ENCODE measurements at places on chromosomes 12 and 14. TPM values are rescaled to one million over a fixed set of nuclear protein-coding genes. Genes with fewer than 3 reads are reported as not detected.

Gene BICDL1
- total RNA-seq = 7.0 TPM

- no peak for DNase-seq
Measured at GRCh38 chr14:92122761-92123160, 992 bp downstream of the CPSF2 start.

Gene ACRBP
- not detected for total RNA-seq

Gene TAS2R13
- total RNA-seq = 0.29 TPM

DNA sequence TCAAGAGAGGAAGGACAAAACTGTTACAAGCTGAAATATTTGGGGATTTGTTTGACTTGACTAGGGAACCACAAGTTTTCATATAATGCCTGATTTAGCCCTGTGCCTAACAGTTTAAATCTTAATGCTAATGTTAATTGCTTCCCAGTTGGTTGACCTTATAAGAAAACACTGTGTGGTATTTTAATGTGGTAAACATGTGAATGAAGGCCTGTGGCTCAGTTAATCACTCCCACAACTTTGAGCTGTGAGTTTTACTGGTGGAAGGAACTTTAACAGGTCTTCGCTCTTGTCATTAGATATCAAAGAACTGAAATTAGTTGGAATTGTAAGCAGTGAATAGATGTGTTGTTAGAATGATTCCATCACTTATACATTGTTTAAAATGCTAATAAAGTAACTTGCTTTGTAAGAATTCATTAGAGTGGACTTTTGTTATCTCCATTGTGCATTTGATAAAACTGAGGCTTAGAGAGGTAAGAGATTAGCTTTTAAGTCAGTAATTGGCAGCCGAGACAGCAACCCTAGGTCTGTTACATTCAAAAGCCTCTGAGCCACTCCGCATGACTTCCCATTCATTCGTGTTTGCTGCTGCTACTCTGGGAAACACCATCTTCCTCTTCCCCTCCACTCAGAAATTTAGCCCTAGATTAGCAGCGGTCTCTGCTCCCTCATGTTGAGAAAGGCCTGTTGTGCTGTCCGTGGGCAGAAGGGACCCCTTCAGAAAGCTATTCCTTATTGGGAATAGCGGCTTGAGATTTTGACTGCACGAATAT lies 1.0 kb upstream of the TBK1 start:
- DNase-seq = no peak

- no peak for DNase-seq
Measured at GRCh38 chr12:12714276-12715021, 2.7 kb upstream of the CDKN1B start.

- DNase-seq = no peak
Measured at GRCh38 chr14:96067985-96068930, 29.1 kb downstream of the C14orf132 start.

All from epithelial cell of proximal tubule (primary cell).